ENCODE measurements at places on chromosomes 12 and 14.

- no peak for DNase-seq
Observed at GRCh38 chr12:48023386-48023785, 19.1 kb upstream of the COL2A1 start.

DNA sequence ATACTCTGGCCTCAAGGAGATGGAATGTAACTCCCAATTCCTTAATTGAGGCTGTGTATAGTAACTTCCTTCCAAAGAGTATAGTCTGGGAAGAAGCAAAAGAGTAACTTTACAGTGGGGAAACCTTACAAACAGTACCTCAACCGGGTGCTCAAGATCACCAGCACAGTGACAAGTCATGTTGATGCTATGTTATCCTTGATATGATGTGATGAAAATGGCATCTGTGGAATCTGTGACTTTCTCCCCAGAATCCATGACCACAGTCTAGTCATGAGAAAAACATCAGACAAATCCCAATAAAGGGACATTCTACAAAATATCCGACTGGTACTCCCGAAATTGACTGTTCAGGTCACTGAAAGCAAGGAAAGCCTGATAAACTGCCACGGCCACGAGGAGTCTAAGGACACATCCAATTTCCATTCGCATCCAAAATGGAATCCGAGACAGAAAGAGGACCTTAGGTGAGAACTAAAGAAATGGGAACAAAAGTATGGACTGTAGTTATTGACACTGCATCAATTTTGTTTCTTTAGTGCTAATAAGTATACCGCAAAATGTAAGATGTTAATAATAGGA lies 97.3 kb upstream of the FRMD6 start:
- DNase-seq, result no peak

GRCh38 chr12:109389146-109389545 lies 41.4 kb downstream of the MYO1H start:
- DNase-seq, result no peak

- DNase-seq, result no peak
Observed at GRCh38 chr12:130456375-130457199, 118.9 kb downstream of the PIWIL1 start.

DNA sequence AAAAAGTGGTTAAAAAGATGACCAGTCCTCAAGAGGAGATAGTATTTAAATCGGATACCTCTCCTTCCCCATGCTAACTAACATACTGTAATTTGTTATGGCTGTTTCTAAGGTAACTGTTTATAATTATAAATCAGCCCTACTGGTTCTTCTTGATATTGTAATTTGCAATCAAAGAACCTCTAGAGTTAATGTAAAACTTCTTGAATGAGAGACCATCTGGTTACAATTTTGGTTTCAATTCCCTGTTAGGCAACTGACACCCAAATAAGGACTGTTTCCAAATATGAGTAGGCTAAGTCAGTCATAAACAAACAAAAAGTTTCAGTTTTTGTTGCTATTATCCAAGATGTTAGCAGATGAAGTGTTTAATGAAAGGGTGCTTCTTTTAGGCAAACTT lies 120.2 kb upstream of the DNM1L start:
- no peak for DNase-seq

DNA sequence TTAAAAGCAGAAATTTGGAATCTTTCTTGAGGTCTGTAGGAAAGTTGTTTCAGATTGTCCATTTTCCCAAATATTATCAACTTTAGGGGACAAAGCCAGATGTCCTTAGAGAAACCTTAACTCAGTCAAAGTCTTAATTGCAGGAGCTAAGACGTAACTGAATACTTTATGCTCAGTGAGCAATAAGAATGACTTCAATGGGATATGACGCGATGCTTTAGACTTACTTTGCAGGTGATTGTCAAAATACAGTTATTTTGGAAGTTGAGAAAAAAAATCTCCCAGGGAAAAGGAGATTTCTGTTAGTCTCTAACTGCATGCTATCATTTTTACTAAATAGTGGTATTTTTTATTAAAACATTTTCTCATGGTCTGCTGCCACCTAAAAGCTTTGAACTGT lies 750.9 kb upstream of the STXBP6 start:
- no peak for DNase-seq

DNA sequence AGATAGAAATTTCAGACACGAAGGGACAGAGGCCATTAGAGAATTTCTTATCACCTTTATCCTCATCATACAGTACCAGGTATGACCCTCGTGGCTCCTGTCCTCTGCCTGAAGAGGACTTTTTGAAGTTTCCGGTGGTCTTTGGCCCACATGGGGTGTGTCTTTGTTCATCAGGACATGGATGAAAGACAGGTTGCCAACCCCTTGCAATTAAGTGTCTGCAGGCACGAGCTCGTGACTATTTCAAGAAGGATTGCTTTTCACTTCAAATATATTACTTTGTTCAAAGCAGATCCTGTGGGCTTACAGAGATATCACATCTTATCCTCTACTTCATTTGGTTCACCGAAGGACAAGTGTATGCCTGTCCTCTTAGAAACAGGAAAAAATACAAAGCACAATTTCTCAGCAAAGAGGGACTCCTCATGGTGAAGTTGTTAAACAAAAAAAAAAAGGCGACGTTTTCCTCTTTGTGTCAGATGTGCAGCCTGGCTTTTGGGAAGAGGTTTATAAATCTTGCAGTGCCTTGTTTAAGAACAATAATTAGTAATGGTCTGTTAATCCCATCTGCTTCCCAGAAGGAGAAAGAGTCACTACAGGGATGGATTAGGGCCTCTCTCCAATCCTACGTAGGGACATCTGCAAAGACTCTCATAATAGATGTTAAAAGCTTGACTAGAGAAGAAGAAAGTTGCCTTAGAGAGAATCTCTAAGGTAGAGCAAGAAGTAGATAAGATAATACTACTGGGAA lies 13.5 kb upstream of the FAM234B start:
- DNase-seq, result no peak

DNA sequence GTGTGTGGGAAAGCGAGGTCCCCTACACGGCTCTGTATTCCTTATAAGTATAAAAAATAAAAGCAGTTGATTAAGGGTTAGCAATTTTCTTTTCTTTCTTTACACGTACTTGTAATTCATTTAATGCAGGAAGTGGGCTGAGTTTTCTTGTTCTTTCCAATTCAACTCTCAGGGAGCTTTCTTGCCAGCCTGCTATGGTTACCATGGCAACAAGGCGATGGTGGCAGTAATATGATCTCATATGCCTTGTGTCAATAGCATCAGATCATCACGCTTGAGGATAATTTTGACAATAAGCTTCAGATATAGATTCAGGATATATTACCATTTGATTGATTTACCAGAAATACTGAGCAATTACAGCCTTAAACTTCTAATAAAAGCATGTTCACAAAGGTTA lies 466.5 kb downstream of the APAF1 start:
- no peak for DNase-seq

DNA sequence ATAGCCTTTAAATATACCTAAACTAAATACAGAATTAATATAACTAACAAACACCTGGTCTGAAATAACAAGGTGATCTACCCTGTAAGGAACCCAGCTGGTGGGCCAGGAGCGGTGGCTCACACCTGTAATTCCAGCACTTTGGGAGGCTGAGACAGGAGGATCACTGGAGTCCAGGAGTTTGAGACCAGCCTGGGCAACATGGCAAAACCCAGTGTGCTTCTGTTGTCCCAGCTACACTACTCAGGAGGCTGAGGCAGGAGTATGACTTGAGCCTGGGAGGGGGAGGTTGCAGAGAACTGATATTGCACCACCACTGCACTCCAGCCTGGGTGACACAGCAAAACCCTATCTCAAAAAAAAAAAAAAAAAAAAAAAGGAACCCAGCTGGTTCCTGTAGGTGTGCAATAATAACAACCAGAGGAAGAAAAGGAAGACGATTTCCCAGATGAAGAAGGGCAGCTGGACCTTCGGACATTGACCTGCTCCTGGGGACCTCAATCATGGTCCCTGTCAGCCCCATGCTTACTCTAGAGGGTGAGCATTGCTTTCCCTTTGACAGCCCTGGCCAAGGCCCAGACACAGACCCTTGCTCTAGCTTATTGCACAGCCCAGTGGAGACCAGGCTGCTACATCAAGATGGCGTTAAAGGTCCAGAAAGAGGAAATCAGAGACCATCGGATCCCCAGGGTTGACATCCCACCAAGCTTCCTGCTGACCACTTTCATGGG lies 5.4 kb downstream of the FOS start:
- DNase-seq, result no peak

DNA sequence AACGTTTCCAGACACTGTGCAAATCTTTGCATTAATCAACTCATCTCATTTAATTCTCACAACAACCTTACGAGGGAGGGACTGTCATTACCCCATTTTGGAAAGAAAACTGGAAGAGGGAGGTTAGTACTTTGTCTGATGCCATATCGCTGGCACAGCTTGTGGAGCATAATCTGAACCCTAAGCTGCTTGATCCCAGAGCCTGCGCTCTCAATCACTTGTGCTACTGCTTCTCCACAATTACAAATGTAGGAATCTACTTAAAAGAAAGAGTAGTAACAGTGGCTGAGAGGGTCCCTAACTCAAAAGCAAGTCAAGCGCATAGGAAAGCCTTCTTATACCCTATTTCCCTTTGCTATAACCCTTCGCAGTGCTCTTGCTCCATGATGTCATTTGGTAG lies 3.2 kb downstream of the EFS start:
- no peak for DNase-seq

GRCh38 chr14:86539361-86540070 lies 1009.6 kb downstream of the FLRT2 start:
- DNase-seq, result no peak

GRCh38 chr14:31945074-31945613 lies 132.0 kb upstream of the ARHGAP5 start:
- no peak for DNase-seq

GRCh38 chr12:31106101-31106803 lies 32.6 kb downstream of the DDX11 start:
- DNase-seq, result peak; percentile 29
